ENCODE measurements at places on chromosomes 11 and 22. TPM values are rescaled to one million over a fixed set of nuclear protein-coding genes. Genes with fewer than 3 reads are reported as not detected.

- DNase-seq: no peak
These were observed 13.2 kb upstream of the MPZL2 start for GRCh38 chr11:118277312-118277711.

Gene LRFN4
- total RNA-seq: 6.7 TPM

Gene HIC2
- 4.3 TPM for total RNA-seq

Gene SHANK2
- 2.5 TPM for total RNA-seq

DNA sequence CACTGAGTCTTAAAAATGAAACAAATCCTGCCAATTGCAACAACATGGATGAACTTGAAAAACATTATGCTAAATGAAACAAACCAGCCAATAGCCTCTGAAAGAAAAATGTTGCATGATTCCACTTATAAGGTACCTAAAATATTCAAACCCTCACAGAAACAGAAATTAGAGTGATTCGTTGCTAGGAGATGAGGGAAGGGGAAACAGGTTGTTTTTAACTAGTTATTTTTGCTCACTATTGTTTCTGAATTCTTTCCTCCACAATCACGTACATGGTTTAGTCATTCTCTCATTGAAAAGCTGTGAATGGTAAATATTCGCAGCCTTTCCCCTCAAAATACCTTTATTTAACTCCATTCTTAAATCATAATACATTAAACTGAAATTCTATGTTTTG is 14.0 kb upstream of the TYR start:
- DNase-seq: no peak

- DNase-seq: no peak
These were observed 22.7 kb upstream of the FGF19 start for GRCh38 chr11:69726481-69726880.

GRCh38 chr11:109769858-109770257 is 323.3 kb upstream of the ZC3H12C start:
- DNase-seq: no peak

Gene TPBGL
- not detected for total RNA-seq

DNA sequence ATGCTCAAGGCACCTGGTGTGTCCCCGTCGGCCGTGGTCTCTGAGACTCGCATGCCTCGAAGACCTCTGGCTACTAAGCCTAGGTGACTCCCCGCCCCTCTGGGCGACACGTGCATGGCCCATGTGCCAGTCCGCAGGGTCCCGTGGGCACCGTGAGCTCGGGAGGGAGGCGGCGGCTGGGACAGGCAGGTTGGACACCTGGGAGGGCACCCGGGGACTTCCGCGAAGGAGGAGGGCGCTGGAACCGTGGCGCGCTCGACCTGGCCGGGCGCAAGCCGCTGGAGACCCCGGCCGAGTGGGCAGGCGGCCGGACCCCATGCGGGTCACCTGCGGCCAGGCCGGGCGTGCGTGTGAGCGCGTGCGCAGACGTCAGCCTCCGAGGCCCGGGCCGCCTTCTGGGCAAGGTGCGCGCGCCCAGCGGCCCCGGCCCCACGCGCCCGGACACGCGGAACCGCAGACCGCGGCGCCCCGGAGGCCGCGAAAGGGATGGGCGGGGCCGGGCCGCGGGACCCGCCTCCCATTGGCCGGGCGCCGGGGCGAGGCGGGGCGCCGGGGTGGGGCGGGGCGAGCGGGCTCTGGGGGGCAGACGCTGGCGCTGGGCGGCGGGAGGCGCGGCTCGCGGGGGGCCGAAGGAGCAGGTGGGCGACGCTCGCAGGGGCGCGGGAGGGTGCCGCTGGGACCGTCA is 579 bp upstream of the RASD2 start:
- no peak for DNase-seq

- DNase-seq: no peak
These were observed 81.8 kb upstream of the KCNQ1OT1 start for GRCh38 chr11:2781408-2782274.

DNA sequence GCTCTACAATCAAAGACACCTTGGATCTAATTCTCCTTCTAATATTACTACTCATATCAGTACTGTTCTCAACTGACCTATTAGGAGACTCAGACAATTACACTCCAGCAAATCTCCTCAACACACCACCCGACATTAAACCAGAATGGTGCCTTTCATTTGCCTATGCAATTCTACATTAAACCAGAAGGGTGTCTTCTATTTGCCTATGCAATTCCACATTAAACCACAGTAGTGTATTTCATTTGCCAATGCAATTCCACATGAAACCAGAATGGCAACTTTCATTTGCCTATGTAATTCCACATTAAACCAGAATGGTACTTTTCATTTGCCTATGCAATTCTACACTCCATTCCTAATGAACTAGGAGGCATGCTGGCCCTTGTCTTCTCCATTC is 15.3 kb upstream of the APOL3 start:
- DNase-seq: no peak

GRCh38 chr11:43573233-43573632 is 107.3 kb upstream of the HSD17B12 start:
- DNase-seq: no peak

DNA sequence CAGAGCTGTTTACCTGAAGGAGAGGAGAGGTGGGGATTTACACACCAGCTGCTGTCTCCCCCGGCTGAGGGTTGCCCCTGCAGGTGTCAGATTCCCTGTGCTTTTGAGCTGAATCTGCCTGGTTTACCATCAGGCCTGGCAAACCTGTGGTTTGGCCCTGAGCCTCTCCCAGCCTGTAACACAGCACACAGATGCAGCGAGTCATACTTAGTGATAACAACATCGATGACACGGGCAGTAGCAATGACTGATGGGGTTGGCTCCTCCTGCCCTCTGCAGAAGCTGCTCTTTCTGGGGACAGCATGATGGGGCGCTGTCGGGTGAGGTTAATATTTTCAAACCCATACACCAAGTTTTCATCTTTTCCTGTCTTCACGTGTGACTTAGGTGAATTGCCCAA is 380.0 kb upstream of the B3GAT1 start:
- no peak for DNase-seq

GRCh38 chr22:33381531-33382406 is 323.6 kb upstream of the SYN3 start:
- no peak for DNase-seq

Measured in esophagus squamous epithelium (tissue), 5 donors.